Stimulated activated CD4-positive, alpha-beta T cell treated with anti-CD3 and anti-CD28 coated beads, Interleukin-2, amount 100 ng/mL, for 48 hours (primary cell): ENCODE measurements at places on chromosomes 11 and 22.

DNA sequence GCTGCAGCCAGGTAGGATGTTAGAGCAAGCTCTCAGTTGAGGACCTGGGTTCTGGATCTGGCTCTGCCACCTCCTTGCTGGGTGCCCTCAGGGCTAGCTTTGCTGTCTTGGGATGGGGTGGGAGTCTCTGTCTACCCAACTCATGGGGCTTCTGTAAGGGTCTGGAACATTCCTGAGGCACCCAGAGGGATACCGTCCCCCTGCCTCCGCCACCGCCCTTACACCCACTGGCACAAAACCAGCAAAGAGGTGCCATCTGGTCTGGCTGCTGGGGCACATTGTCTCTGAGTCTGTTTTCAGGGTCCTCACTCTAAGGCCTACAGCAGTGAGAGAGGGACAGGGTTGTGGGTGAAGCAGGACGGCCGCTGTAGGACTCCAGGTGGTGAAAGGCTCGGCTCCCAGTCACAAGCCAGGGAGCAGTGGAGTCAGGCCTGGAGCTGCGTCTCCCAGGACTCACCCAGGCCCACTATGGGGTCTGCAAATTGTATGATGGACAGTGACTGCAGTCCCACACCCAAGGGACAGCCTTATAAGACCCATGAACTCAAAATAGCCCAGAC lies 84.9 kb downstream of the MORC2 start:
- no peak for DNase-seq

DNA sequence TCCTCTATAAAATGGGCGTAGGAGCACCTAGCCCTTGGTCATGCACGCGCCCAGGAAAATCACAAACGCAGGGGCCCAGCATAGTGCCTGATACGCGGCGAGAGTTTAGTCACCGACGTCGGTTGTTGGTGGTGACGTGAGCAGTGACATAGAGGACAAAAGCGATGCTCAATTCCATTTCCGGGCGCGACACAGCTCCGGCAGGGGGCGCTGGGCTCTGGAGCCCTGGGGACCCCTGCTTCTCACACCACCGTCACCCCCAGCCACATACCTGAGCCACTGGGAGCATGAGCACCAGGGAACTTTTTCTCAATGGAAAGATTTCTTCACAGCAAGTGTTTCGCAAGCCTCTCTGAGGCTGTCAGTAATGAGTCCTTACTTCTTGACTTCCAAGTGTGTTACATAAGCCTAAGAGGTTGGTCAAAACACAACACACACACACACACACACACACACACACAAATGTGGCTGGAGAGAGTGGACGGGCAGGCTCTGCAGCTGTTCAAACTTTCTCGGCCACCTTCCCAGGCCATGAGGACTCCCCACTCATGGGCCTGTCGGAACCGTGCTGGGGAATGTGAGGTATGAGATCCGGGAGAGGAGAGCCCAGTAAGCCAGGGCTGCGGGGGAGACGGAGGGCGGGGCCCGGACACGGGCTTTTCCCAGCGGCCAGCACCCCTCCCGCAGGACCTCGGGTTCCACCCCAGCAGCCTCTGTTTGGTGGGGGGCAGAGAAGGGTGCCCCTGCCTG lies 36.9 kb upstream of the LINC01488 start:
- DNase-seq: no peak

DNA sequence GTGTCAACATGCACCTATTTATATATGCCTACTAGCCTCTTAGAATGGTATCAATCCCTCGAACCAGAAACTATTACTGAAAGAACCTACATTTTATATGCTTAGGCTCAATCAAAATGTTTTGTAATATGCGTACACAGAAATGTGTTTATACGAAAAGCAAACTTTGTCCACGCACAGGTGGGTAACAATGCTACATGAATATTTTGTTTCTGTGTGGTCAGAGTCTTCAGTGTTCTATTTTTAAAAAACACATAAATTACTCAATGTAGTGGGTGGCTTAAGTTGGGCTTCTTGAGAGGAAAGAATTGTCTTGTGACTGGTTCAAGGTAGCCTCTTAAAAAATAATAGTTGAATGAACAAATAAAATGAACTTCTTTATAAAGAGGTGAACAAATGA lies 46.1 kb downstream of the SYTL2 start:
- DNase-seq: no peak

- no peak for DNase-seq
Measured at GRCh38 chr11:88300888-88301487, 36.5 kb downstream of the CTSC start.

GRCh38 chr22:29090039-29090438 lies 17.2 kb downstream of the KREMEN1 start:
- no peak for DNase-seq

DNA sequence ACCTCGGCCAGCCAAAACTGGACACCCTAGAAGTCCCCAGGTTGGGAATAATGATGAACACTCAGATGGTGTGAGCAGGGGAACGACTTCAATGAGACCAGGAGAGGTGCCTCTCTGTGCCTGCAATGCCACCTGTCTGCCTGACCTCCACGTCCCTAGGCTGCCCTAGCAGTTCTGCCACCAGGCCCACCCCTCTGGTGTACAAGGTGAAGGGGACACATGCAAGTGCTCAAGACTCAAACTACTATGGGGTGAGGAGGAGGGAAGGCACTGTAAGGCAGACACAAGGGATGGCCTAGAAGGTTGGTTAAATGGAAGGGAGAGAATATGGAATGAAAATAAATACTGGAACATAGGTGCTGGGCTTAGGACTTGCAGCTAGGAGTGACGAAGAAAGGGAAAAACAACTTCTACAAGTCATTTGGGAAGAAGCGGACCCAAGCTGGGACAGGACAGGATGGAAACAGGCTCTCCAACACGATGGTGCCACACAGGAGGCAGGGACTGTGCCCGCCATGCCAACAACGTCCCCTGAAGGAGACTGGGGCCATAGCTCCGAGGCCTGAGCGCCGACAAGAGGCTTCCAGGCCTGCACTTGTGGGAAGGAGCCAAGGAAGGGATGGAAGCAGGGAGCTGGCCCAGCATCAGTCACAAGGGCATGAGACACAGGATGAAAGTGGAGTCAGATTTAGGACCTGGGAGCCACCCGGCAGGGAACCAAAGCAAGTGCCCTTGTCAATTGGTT lies 18.5 kb downstream of the SERPIND1 start:
- DNase-seq: no peak
